ENCODE measurements at places on chromosomes 16 and 17.

DNA sequence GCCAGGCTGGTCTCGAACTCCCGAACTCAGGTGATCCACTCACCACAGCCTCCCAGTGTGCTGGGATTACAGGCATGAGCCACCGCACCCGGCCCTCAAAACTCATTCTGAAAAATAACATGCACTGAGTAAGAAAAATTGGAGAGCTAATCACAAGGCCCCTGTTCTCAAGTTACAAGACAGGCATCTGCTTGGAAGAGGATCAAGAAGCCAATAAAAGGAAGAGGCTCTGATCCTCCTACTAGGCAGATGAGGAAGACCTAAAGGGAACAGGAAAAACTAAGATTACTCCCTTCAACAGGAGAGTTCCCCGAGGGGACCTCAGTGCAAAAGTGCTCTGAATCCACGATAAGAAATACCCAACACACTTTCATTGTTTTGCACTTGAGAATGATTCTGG is 18.4 kb downstream of the BLMH start:
- DNase-seq, result no peak

DNA sequence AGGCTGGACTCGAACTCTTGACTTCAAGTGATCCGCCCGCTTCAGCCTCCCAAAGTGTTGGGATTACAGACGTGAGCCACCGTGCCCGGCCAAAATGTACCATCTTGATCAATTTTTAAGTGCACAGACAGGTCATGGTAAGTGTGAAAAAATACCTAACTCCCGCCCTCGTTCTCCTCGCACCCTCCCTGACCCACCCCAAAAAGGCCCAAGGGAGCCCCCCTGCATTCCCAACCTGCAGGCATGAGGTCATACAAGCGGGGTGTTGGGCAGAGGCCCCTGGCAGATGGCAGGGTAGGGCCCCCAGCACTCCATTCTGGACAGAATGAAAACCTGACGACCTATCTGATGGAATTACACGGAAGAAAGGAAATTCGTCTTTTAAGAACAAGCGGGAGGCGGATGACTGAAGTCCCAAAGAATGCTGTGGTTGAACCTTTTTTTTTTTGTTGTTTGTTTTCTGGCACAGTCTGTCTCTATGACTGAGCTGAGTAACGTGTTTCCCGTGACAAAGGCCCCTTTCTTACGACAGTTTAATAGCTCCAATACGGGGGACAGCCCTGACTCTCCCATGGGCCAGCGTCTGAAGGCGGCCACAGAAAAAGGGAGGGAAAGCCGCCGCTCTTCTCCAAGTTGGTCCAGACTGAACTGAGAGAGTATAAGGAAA is 376.4 kb downstream of the SLC39A11 start:
- DNase-seq, result no peak

DNA sequence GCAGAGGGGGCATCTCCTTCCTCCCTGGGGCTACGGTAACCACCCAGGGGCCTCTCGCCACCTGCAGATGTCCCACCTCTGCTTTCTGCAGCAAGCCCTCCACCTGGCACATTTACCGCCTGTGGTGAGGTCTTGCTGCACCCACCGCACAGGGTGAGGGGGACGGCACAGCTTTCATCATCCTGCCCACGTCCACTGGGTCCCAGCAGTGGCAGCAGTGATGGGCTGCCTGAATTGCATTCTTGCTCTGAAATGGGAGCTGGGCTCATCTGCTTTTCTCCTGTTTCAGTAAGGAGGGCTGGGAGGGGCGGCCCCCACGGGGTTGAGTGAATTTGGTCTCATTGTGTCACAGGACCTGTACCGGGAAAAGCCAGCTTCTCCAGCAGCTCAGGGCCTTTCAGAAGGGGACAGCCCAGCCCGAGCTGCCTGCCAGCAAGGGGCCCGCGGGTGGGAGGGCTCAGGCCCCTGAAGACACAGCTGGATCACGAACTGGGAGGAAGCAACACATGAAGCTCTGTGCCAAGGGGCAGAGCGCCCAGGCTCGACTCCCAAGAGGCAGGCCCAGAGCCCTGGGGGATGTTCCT is 12.7 kb downstream of the DNAAF8 start:
- no peak for DNase-seq

GRCh38 chr17:68775318-68775717 is 174.2 kb upstream of the FAM20A start:
- DNase-seq, result no peak

- DNase-seq, result no peak
Observed at GRCh38 chr16:71493213-71493612, 4.1 kb upstream of the ZNF19 start.

DNA sequence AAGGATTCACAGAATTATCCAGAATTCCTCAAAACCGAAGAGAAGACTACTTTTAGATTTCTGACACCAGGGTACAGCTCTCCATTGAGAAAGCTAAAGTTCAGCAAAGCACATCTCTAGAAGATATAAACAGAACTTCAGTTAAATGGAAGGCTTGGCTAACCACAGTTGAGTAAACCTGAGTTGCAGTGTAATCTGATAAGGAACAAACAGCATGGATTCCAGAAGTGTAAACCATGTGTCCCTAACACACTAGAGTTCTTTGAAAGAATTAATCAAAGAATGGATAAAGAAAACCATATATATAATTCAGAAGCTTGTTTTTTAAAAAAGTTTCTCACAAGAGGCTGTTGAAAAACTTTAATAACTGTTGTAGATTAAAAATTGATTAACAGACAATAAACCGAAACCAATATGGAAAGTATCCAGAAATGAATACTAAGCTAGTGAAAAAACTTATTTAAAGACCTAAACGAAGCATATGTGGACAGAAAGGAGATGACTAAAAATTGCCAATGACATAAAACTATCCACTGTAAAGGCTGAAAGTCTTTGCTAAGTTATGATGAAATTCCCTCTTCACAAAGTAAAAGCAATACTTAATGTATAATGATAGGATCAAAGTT is 4.3 kb downstream of the RNF43 start:
- peak; percentile 59 for DNase-seq

GRCh38 chr16:56632848-56633365 is 448 bp downstream of the MT1M start:
- no peak for DNase-seq

DNA sequence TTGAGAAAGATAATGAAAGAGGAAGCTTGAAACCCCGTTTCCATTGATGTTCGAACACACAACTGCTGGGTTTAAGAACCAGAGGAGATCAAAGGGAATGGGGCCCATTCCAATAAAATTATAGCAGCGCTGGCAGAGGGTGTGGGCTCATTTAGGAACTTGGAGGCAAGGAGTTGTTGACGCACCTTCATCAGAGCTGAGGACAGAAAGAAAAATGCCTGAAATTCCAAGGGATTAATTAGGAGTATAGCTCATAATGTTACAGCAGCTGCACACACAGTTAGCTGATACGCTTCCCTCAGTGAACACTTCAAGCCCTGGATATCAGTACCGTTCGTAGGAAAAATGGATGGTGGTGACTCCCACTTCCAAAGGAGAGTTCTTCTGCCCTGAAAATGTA is 127.2 kb downstream of the AXIN2 start:
- no peak for DNase-seq

GRCh38 chr16:9469512-9469911 is 378.1 kb downstream of the HAPSTR1 start:
- DNase-seq, result no peak

- DNase-seq, result peak; percentile 69
Observed at GRCh38 chr17:28901866-28902818, 737 bp downstream of the DHRS13 start.

- no peak for DNase-seq
Observed at GRCh38 chr17:82765371-82765770, 13.5 kb downstream of the TBCD start.

DNA sequence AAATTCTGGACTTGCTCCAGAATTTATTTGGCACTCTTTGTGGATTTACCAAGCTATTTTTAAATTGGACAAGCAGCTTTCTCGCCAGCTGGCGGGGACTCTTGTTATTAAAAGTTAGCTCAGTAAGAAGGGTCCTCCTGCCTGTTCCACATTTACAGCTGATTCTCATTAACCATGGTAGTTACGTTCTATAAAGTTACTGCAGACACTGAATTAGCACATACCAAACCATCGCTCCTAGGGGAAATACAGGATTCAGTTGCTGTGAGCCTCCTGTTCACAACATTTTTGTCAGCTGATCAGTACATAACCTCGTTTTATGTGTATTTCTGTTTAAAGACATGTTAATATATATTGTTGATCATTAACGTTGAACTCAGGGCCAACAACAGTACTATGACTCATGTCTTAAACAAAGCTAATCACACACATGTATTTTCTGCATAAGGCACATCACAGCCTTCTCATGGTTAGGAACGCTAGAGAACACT is 4.2 kb downstream of the LDAF1 start:
- DNase-seq, result no peak

- no peak for DNase-seq
Observed at GRCh38 chr16:59385959-59386358, 651.8 kb upstream of the GOT2 start.

GRCh38 chr17:52505601-52506000 is 347.1 kb upstream of the CA10 start:
- DNase-seq, result no peak

- DNase-seq, result no peak
Observed at GRCh38 chr16:12452549-12452948, 351.1 kb downstream of the CPPED1 start.

- DNase-seq, result no peak
Observed at GRCh38 chr16:85619101-85619891, 6.2 kb downstream of the GSE1 start.

GRCh38 chr16:10111156-10111761 is 71.0 kb downstream of the GRIN2A start:
- DNase-seq, result no peak

- no peak for DNase-seq
Observed at GRCh38 chr16:86074651-86075487, 175.9 kb downstream of the IRF8 start.

GRCh38 chr17:73580073-73580710 is 64.1 kb downstream of the SDK2 start:
- DNase-seq, result no peak

- no peak for DNase-seq
Observed at GRCh38 chr17:10041916-10042588, 137.0 kb upstream of the RCVRN start.

GRCh38 chr17:2385240-2386210 is 15.3 kb downstream of the MNT start:
- DNase-seq, result no peak
